ENCODE measurements at places on chromosomes 3 and 15.

DNA sequence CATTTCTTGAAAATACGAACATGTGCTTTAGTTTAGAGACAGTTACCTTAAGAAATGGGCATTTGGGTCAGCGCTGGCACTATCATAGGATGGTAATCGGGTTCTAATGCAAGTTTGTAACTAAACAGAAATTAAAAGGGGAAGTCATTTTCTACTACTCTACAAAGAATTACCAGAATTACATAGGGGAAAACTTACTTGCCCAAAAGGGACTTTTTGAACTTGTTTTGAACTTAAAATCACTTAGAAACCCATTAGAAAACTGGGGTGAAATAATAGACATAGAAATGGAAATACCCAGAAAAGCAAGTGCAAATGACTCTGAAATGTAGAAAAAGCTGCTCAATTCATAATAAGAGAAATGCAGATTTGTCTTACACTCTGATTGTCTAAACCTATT, 44.9 kb downstream of the SPATA16 start:
- no peak for DNase-seq

- DNase-seq, result no peak
Measured at GRCh38 chr3:89260721-89261120, 153.3 kb downstream of the EPHA3 start.

- DNase-seq, result peak; percentile 58
Measured at GRCh38 chr3:33439546-33440327, 468 bp downstream of the UBP1 start.

DNA sequence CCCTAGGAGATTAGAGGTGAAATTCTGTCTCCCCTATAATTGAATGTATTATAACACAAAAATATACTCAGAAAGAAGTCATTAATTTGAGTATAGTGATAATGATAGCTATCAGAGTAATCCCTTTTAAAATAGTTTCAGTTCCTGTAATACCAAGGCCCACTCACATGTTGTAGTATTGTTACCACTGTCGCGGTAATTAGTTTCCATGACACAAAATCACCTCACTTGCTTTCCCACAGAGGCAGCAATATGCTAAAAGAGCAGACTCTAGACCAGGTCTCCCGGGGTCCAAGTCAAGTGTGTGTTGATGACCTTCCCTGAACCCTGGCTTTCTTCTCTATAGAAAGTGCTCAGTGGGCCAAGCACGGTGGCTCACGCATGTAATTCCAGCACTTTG, 39.5 kb upstream of the NSMCE3 start:
- no peak for DNase-seq

- DNase-seq, result no peak
Measured at GRCh38 chr3:4065554-4065953, 237.6 kb upstream of the SETMAR start.

DNA sequence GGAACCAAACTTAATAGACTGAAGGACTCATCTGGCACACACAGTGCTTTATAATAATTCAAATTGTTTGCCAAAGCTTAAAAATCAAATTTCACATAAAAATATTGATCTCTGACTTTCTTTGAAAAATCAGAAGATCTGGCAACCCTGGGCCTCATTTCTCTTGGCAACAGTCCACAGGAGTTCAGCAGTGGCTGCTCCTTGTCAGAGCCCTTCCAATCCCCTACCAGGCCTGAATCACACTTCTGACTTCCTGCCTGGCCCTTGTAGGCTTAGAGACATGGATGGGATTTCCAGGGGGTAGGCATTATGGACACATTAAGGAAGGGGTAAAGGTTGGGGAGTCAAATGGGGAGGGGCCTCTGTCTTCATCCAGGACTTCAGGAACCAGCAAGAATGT, 55.5 kb downstream of the PLS1 start:
- no peak for DNase-seq

- peak; percentile 95 for DNase-seq
Measured at GRCh38 chr3:69739204-69740102, at the start of gene MITF. Gene MITF (plus strand): TSS chr3:69739464. CDS start chr3:69739598, 134 bp downstream.

GRCh38 chr3:126103121-126104027, 19.4 kb upstream of the SLC41A3 start:
- no peak for DNase-seq

DNA sequence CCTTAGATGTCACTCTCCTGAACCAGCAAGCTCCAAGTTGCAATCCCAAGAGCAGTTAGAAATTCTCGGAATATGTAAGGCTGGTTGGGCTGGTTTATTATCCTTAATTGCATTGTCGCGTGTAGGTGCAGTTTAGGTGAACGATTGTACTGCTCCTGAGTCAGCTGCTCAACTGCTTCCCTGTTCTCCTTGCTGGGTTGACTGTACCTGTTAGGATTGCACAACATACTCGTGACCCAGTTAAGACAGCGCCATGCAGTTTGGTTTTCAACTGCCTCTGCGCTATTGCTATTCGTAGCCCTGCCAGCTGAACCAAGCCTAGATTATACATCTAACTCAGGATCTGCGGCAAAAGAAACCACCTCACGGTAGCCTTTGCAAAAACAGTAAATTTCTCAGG, 41.0 kb downstream of the BCL2L10 start:
- DNase-seq, result no peak

DNA sequence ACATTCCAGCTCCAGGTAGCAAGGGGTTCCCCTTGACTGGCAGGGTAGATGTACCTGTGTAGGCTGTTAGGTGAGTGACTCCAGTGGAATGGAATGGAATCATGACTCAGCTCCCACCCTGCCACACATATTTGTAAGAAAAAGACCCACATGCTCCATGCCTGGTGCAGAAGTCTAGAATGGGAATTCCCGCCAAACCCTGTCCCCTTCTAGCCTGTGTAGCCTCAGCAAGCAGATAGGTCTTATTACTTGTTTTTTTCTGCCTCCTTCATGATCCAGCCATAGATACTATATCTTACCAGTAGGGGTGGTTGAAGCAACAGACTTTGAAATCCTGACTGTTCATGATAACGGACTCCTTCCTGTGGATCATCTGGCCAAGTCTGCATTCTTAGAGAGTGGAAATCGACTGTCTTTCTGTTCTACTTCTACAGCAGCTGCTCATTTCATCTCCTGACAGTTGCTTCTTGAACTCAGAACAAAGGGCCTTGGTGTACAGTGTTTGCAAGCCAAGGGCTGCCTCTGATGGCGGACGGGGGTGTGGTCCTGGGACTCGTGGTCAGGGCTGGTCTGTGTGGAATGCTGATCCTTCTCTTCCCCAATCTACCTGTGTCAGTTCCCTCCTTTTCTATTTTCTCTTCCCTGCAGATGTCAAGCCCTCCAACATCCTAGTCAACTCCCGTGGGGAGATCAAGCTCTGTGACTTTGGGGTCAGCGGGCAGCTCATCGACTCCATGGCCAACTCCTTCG, 16.3 kb downstream of the SNAPC5 start:
- DNase-seq, result no peak

Measured in dermis blood vessel endothelial cell (primary cell).